GM12865 (cell line): ENCODE measurements at places on chromosomes 2 and 18.

- DNase-seq, result peak; percentile 31
Observed at GRCh38 chr18:44682201-44682870, 1.6 kb downstream of the SETBP1 start.

DNA sequence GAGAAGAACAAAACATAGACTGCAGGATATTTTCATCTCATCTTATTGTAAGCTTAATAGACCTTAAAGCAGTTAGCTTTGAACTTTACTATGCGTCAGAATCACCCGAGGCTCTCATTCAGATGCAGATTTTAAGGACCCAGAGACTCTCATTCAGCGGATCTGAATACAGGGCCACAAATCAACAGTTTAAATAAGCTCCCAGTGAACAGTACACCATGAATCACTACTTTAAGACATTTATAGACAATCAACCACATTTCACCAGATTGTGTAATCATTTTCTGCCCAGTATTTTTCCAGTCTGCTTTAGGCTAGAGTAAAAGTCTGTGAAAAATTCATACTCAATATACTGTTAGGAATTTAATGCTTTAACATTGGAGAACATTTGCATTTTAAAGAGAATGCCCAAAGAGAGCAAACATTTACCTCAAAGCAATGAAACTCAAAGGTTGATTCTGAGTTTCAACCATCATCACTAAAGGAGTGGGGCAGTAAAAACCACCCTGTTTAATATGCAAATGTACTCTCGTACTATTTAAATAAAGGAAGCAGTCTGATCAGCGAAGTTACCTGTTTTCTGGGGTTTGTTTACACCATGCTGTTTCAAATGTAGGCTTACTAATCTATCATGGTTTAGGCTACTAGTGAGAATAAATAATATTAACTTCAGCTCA, 11.0 kb upstream of the ALPK2 start:
- DNase-seq, result peak; percentile 52

DNA sequence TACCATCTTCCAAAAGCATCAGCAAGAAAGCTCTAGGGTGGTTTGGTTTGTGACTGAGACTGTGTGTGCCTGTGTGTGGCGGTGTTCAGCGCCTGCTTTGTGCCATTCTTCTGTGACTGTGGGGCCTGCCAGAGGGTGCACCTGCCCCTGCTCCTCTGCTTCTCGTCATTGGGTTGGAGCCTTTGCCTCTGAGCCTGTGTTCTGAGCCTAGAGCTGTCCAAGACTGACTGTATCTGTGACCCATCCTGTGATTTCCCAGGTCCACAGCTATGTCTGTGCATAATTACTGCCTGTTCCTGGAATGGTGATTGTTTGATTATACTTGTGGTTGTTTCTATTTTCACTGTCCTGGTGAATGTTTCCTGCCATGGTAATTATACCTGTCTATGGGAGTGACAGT, 57.1 kb upstream of the KLHL29 start:
- DNase-seq, result no peak

GRCh38 chr2:215847718-215848117, 165.6 kb downstream of the MREG start:
- no peak for DNase-seq

DNA sequence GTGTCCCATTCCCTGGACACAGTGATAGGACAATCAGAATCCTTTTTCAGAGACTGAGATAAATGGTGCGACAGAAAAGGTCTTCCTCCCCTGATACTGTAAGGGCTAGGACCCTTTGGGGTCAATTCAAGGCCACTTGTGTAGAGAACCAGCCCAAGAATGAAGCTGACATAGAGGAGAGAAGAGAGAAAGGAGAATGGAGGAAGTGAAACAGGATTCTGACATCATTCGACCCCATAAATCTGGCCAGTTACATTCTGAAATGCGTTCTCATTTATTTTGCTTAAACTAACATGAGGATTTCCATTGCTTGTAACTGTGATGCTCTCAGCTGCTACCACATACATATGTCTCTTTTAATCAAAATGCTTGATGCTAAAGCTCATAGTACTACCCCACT, 148.1 kb downstream of the TMEM163 start:
- no peak for DNase-seq

GRCh38 chr2:196372811-196373664, 201.7 kb upstream of the STK17B start:
- no peak for DNase-seq

- DNase-seq, result no peak
Observed at GRCh38 chr2:234970477-234970882, 18.7 kb downstream of the SH3BP4 start.

- no peak for DNase-seq
Observed at GRCh38 chr2:62396880-62397279, 109.1 kb downstream of the TMEM17 start.

- no peak for DNase-seq
Observed at GRCh38 chr2:3516831-3517230, 2.5 kb downstream of the ADI1 start.

DNA sequence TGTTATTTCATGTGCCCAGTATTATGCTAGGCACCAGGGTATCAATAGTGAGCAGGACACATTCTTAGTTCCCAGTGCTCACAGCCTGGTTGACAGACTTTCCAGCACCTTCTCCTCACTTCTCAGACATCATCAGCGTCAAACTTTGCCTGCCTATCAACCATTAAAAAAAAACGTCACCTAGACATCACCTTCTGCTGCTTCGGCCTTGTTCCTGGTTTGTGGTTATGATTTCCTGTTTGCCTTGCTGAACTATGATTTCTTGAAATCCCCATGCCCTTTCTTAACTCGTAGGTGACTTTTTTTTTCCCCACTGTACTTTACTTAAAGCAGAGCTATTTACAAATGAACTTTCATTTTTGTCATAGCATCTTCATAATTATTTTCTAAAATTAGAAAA, 60.4 kb upstream of the NABP1 start:
- DNase-seq, result peak; percentile 82

DNA sequence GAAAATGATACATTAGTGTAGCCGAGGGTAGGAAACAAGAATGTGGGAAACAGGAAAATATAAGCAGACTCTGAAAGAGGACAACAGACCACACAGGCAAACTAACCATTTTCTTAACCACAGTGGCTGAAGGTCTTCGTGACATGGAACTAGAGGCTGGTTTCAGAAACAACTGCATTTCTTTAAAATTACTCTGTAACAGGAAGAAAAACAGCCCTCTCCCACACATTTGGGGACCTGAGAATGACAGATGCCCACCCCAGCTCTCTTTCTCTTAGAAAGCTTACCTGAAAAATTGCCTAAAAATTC, 13.8 kb upstream of the SLC25A52 start:
- peak; percentile 52 for DNase-seq

GRCh38 chr2:181122601-181123000, 142.2 kb downstream of the UBE2E3 start:
- DNase-seq, result no peak

- DNase-seq, result peak; percentile 38
Observed at GRCh38 chr2:33321236-33321771, 155.1 kb upstream of the RASGRP3 start.

- DNase-seq, result no peak
Observed at GRCh38 chr2:30765876-30766470, 41.3 kb downstream of the CAPN13 start.

- DNase-seq, result no peak
Observed at GRCh38 chr18:45900623-45901022, 66.5 kb downstream of the EPG5 start.

GRCh38 chr2:232102380-232102779, 140.9 kb downstream of the DIS3L2 start:
- DNase-seq, result no peak

GRCh38 chr2:152580714-152581113, 136.5 kb downstream of the PRPF40A start:
- DNase-seq, result no peak

DNA sequence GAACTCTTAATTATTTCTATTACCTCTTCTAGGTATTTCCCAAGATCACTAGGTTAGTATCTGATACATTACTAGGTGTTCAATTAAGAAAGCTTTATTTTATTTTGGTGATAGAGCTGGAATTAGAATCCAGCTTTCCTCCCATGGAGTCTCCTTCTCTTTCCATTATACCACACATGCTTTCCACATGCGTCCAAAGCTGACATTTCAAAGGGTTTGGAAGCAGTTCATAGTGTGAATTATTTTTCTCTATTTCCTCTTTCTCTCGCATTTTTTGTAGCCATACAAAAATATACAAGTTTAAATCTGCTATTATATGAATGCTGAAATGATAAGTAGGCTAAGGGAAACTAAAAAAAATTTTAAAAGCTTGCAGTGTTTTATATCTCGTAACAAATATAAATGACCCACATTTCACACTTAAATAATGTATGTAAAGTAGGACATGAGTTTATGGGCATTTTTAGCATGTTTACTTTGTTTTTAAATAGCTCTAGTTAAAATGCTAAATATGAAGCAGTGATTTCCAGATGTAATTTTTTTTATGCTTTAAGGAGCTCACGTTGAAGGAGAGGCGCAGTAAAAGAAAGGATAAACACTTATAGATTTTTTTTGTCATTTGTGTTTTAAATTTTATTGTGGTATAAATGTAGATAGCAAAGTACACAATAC, 20.1 kb downstream of the ZC3H6 start:
- DNase-seq, result no peak

DNA sequence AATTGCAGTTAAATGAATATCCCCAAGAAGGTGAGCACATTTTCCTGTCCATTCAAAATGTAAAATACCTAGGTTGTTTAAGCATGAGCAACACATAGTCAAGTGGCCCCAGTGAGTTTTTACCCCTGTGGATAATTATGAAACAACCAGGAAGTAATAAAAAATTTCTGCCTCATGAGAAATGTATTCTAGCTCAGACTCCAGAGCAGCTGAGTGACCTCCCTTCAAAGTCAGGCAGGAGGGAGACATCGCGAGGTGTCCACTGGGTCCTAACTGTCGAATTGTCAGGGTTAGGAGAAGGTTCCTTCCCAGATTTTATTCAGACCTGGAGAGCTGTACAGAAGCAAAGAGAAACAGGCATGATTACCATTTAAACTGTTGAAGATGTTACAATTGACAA, 416.6 kb upstream of the SMIM21 start:
- no peak for DNase-seq

DNA sequence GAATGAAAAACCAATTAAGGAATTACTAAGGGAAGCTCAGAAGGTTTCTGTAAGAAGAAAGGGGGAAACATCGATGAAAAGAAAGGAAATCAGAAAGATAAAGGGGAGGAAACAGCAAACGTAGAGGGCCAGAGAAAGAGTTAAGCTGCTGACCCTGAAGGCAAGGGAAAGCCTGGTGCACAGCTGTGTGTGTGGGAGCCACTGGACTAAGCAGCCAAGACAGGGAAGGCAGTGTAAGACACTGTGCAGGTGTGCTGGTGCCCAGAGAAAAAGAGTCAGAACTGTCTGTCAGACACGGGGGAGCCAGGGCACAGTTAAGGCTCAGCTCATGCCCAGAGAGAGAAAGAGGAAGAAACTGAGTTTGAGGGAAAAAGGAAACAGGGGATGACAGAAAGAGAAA, 104.0 kb downstream of the HIBCH start:
- DNase-seq, result no peak

- DNase-seq, result no peak
Observed at GRCh38 chr2:133948610-133949290, 305.1 kb upstream of the MGAT5 start.

GRCh38 chr2:54809819-54810218, 86.4 kb downstream of the EML6 start:
- DNase-seq, result no peak

GRCh38 chr2:232549655-232550353, 553 bp downstream of the TIGD1 start:
- DNase-seq, result no peak

DNA sequence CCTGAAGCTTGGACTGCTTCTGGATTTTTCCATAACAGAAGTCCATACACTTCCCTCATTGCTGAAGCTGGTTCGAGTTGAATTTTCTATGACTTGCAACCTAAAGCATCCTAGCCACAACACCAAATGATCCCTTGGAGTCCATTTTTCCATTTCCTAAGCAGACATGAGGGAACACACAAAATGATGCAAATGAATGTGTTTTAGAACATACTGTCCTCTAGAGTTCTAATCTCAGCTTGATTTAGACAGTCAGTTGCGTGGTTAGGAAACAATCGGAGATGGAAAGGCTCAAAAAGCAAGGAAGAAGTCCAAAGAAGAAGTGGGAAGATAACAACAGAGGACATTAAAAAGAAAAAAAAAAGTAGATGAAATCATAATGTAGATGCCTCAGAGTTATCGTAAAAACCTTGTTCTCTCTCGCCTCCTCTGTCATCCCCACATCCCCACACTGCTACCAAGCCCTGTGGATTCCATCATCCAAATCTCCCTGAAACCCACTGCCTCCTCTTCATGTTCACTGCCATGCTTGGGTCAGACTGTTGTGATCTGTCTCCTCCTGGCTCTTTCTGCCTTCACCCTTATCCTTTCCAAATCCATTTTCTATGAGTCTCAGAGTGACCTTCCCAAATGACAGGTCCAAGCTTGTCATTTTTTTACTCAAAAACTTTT, 58.4 kb downstream of the TMEM247 start:
- DNase-seq, result no peak

GRCh38 chr2:204545861-204546735, 823 bp downstream of the PARD3B start:
- DNase-seq, result no peak

- DNase-seq, result no peak
Observed at GRCh38 chr2:189129971-189130370, 49.6 kb downstream of the COL5A2 start.

GRCh38 chr2:62458671-62459081, 47.3 kb downstream of the TMEM17 start:
- no peak for DNase-seq

DNA sequence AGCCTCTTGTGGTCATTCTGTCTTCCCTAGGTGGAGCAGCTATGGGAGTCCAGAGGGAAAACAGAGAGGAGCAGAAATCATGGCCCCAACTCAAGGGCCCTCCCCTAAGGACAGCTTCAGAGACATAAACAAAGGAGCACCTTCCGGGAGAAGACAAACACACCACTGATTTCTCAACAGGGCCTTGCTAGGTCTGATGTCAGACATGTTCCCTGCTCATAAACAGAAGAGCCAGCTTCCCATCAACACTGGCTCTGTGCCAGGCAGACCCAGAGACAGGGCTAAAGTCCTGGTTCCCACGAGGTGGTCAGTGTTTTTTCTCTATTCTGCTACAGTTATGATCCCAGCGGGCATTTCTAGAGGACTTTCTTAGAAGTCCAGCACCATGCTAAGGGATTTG, 19.3 kb downstream of the CXCR2 start:
- no peak for DNase-seq

- peak; percentile 72 for DNase-seq
Observed at GRCh38 chr2:216666461-216667233, 28.7 kb downstream of the IGFBP5 start.

- DNase-seq, result no peak
Observed at GRCh38 chr2:148218326-148219075, 197.6 kb downstream of the MBD5 start.

DNA sequence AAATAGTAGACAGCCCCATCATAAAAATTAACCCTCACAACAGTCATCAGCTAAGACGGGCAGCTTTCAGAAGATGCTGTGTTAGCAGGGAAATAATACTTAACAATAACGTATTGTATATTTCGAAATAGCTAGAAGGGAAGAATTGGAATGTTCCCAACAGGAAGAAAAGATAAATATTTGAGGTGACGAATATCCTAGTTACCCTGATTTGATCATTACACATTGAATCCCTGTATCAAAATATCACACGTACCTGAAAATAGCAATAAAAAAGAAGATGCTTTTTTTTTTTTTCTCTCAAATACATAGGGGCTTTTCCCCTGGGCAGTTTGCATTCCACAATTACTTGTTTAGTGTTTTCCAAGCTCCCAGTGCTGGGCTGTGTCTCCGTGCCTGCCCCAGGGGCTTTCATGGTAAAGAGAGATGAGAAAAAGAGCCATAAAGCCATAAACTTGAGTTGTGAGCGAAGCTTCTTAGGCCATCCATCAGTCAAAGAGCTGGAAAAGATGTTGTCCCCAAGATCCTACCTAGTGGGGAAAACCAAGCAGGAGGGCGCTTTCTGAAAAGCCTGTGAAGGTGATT, 183.0 kb upstream of the REV1 start:
- no peak for DNase-seq
